Kidney epithelial cell (primary cell): ENCODE measurements at places on chromosomes 6 and 20. TPM values are rescaled to one million over a fixed set of nuclear protein-coding genes. Genes with fewer than 3 reads are reported as not detected.

- no peak for DNase-seq
These were observed 7.5 kb downstream of the BCAS1 start for GRCh38 chr20:54062812-54063280.

Gene WFDC10B
- not detected in 2 replicates for total RNA-seq

DNA sequence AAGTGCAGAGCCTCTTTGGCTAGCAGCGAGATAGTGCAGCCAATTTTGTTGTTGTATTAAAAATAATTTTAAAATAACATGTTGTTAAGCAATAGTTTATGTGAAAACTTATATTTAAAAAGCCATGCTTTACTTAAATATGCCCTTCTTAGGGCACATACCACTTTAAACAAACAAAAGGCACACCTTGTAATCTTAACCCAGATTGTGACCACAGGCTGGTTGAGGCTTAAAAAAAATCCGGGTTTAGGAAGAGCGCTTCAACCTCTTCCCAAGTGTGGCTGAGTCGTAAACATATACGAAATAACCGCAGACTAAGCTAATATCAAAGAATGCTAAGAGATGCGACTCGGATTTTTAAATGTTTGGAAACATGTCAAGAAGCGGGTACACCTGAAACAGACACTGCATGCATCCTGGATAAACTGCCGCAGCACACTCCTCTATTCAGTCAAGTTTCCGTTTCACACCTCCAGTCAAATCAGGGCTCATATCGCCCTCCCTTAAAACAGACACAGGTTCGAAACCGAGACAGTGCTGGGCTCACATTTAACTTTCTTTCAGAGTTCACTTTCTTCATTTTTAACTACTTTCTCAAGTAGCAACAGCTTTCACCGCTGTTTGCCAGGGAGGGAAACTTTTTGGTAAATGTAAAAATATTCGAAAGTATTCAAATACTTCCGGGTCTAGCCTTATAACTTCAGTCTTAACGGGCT is 1.5 kb downstream of the DEK start:
- DNase-seq = no peak

DNA sequence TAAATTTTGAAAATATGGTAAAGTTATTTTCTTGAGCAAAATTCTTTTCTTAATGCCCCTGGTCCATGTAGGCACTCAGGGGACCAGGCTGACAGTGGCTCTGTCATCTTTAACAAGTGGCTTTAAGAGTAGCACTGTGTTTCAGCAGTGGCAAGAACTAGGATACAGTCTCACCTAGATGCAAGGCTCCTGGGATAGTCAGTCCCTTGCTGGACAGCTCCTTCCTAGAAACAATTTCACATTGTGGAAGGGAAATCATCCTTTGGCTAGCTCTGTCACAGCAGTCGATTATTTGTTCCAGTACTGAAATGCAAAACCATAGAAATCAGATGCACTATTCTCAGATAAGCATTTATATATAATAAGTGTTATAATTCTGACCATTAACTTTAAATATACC is 175.4 kb upstream of the KCNQ5 start:
- DNase-seq = no peak

GRCh38 chr6:11665604-11666326 is 112.8 kb downstream of the ADTRP start:
- no peak for DNase-seq

DNA sequence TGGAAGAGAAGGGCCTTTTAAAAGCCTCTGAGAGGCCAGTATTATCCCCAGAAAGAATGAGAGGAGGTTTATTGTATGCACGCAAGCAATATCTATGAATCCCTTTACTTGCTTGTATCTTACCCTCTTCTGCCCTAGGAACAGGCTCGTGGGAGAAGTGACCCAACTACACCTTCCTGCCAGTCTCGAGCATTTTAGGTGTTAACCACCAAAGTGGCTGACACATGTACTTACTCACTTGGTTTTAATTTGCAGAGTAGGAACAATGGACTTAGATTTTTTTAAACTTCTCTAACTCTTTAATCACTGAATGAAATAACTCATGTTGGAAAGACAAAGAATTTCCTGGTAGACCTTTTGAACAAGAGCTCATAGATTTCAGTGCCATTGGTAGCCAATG is 296.9 kb downstream of the PLCB1 start:
- DNase-seq = no peak

DNA sequence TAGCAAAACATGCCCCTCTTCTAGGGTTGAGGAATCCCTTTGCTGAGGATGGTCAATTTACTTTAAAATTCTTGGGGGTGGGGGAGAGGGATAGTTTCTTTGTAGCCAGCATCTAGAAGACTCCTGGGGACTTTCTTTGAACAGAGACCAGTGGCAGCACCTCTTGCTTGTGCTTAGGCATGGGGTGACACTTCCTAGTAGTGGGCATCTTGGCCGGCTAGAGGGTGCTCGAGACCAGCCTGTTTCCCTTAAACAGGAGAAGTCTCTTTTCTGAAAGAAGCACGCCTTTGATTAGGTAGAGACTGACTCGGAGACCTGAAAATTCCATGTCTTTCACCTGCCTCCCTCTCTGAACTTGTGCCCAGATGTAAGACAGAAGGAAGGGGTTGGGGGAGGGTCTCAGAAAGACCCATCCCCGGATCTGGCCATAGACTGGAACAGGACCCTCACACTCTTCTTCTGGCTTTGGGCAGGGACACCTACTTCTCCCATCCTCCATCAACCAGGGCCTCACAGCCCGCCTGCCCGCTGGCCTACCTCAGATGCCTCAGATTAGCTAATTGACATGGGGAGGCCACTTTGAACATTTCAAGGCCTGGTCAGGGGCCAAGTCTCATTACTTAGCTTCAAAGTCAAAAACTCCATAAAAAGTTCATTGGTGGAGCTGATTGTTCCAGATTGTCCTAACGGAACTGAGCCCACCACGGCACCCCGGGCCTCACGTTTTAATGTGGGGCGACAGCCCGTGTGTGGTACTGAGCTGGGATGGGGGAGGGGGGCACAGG is 172.2 kb downstream of the CDC5L start:
- no peak for DNase-seq

- no peak for DNase-seq
These were observed 1.1 kb downstream of the MYLK2 start for GRCh38 chr20:31820228-31820627.

DNA sequence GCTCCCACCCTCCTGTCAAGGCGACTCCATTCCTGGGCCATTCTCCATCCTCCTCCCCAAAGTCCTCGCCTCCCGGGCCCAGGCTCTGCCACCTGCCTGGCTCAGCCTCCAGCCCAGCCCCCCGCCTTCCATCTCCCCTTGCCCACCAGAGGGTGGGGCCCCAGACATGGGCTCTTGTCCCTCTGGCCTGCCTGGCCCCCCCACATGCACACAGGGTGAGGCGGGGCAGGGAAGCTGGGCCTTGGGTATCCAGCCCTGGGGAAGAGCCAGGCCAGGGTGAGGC is 95.2 kb downstream of the YTHDF1 start:
- no peak for DNase-seq

GRCh38 chr20:57977569-57977968 is 250.9 kb downstream of the ANKRD60 start:
- no peak for DNase-seq

GRCh38 chr6:83509441-83509840 is 2.9 kb upstream of the PRSS35 start:
- DNase-seq = no peak

DNA sequence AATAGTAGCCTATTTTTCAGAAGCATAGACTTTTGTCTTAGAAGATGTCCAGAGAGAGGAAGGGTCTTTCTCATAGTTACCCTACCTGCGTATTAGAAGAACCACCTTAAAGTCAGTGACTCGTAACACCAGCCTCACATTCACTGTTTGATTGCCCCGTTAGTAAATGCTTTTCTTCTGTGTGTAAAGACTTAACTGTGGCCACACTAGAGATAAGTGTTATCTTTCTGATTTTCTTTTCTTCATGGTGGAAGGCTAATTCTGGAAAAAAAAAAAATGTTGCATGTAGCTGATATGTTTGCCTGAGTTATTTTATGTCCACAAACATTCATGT is 83.9 kb downstream of the SAMD3 start:
- DNase-seq = no peak

- DNase-seq = no peak
These were observed 36.2 kb downstream of the ARMC2 start for GRCh38 chr6:108884211-108885059.

GRCh38 chr6:65627015-65627414 is 80.0 kb downstream of the EYS start:
- no peak for DNase-seq

DNA sequence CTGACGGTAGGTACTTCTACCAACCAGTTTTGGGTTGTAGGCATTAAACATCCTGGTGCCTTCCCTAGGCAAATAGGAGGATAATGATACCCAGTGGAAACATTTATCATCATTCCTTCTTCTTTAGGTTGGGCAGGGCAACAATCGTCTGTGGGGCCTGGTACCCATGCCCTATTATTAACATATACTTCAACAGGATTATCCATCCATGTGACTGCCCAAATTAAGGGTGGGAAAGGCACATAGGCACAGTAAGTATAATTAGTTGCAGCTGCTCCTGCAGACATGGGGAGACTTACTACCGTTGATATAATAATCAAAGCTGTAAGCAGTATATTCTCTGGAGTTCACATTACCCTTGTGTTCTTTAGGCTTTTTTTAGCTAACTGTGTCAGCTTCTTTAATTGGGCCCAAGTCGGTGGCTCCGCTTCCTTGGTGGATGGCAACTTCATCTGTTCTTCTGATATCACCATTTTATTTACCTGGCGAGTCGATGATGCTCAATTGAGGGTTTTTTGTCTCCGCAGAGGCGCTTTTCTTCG is 16.8 kb downstream of the RPL7L1 start:
- DNase-seq = no peak

Gene TFAP2D
- total RNA-seq = not detected in 2 replicates
